ENCODE measurements at places on chromosomes 6 and 20. TPM values are rescaled to one million over a fixed set of nuclear protein-coding genes. Genes with fewer than 3 reads are reported as not detected.

- no peaks in the 10 kb centered on the region for H3K36me3 ChIP-seq
- peaks cover 58% of the 10 kb centered on the region for H3K27me3 ChIP-seq
- H3K4me3 ChIP-seq, result no peak overlapping the region
- no peak overlapping the region for H3K27ac ChIP-seq
- H3K4me1 ChIP-seq, result no peaks in the 10 kb centered on the region
- no peak for DNase-seq
Measured at GRCh38 chr6:150055131-150055530, 13.8 kb downstream of the ULBP3 start.

- no peaks in the 10 kb centered on the region for H3K4me1 ChIP-seq
- H3K4me3 ChIP-seq, result no peak overlapping the region
- H3K27me3 ChIP-seq, result no peaks in the 10 kb centered on the region
Measured at GRCh38 chr6:82337688-82338257, 25.8 kb upstream of the TPBG start.

- H3K4me3 ChIP-seq, result no peak overlapping the region
- no peaks in the 10 kb centered on the region for H3K36me3 ChIP-seq
- peak; percentile 57 for DNase-seq
- no peaks in the 10 kb centered on the region for H3K27me3 ChIP-seq
Measured at GRCh38 chr20:22716821-22717351, 132.5 kb upstream of the FOXA2 start.

DNA sequence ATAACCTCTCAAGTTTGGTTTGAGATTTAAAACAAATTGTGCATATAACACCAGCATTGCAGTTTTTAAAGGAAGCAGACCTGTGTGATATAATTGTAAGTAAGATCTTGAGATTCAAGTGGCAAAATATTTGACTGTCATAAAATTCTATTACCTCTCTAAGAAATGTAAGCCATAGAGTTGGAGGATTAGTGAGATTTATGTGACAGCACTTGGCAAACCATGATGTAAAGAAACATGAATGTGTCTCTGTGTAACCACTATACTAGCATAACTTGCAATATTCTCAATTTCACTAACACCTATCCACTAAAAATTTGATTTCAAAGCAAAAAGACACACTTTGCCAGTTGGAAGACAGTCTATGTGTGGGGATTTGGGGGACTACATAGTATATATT, 190.2 kb upstream of the SSTR4 start:
- H3K36me3 ChIP-seq, result no peaks in the 10 kb centered on the region
- H3K27ac ChIP-seq, result no peak overlapping the region
- H3K4me3 ChIP-seq, result no peak overlapping the region
- no peaks in the 10 kb centered on the region for H3K27me3 ChIP-seq
- H3K4me1 ChIP-seq, result peaks cover 12% of the 10 kb centered on the region

GRCh38 chr6:107561306-107561705, 71.4 kb downstream of the SOBP start:
- DNase-seq, result no peak
- H3K4me3 ChIP-seq, result no peak overlapping the region
- H3K27me3 ChIP-seq, result no peaks in the 10 kb centered on the region

- no peaks in the 10 kb centered on the region for H3K36me3 ChIP-seq
- H3K27me3 ChIP-seq, result no peaks in the 10 kb centered on the region
- DNase-seq, result peak; percentile 81
- peaks cover 28% of the 10 kb centered on the region for H3K4me1 ChIP-seq
Measured at GRCh38 chr6:90411292-90411781, 114.7 kb upstream of the BACH2 start.

CDH4 gene
- not detected for total RNA-seq

MEI4 gene
- total RNA-seq, result not detected
